ENCODE measurements at places on chromosomes 7 and 10.

DNA sequence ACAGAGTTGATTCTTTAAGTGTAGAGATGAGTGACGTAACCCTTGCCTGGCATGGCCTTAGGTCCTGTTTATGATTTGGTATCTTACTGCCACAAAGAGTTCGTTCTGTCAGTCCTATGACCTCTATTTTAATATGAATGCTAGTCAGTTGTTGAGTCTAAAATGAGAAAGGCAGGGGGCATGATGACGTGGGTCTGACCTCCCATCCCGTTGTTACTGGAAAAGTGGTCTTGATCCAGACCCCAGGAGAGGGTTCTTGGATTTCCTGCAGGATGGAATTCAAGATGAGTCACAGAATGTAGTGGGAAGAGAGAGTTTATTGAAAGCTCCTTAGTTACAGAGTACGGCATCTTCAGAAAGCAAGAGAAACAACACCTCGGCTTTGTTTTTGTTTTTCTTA, 317.0 kb upstream of the COBL start:
- DNase-seq = no peak

DNA sequence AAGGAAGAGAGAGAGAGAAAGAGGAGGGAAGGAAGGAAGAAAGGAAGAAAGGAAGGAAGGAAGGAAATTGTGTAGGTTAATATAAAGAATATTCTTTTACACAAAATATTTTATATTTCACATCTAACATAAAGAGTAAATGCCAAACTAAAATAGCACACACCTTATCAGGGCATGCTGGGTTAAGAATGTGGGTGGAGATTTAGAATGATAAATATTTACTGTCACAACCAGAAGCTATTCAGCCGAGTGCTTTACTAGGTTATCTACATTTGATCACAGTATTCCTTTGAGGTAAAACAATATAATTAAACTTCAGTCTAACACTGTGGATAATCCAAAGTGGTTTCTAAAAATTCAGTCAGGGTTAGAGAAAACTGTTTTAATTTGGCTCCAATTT, 103.3 kb downstream of the SEMA3A start:
- no peak for DNase-seq

DNA sequence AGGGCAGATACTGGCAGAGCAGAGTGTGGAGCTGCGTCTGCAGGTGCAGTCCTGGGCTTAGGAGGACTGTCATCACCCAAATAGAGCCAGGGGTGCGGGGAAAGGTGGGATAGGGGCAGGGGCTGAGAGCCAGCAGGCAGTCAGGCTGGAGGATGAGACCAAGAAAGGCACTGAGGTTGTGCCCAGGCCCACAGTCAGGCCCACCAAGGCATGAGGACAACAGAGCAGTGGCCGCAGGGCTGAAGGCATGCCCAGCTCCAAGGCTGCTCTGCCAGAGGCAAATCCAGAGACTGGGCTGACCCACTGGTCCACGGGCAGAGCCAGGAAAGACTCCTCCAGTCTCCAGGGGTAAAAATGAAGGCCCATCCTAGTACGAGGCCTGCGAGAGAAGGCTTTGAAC, 24.4 kb upstream of the GATAD1 start:
- no peak for DNase-seq

GRCh38 chr10:4767033-4767814, 58.8 kb upstream of the AKR1E2 start:
- DNase-seq = no peak

DNA sequence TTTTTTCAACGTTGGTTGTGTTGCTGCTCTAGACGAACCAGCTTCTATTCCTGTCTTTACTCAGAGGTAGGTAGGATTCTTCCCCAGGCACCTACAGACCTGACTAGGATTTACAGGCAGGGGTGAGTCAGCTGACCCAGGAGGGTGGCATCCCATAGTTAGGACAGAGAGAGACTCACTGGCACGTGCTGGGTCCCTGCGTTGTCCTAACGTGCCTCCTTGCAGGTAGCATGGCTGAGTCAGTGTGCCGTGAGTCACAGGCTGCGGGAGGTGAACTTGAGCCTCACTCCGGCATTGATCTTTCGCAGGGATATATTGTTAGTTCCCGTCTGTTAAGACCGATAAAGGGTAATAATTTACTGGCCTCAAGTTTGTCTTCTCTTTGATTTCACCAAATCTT, 96.5 kb downstream of the PFKFB3 start:
- DNase-seq = no peak

Measured in activated T-cell treated with anti-CD3 and anti-CD28 coated beads for 48 hours (primary cell).